ENCODE measurements at places on chromosomes 12 and 14.

DNA sequence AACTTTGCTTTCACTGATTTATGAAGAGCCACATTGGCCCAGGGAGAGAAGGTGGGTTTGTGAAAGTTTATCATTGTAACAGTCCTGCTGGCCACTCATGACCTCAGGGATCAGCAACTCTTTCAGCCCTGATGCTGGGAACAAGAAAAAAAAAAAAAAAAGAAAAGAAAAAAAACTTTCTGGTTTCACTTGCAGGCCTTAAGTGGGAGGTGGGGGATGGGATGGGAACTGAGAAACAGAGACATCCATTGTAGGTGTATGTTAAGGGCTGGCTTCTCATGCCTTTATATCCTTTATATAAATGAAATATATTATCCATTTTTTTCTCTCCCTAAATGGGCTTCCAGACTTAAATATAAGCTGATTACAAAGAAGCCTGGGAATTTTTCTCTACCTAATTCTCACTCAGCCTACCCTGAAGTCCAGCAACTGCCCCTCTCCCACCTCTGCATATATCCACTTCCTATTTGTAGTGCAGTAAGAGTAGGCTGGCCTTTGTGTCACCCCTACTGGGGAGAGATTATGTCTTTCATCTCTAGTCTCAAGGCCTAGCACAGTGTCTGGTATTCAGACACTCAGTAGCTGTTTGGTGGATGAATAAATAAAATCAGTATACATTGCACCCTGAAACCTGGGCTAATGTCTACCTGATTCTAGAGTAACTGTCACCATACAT, 187.1 kb downstream of the KICS2 start:
- DNase-seq = no peak

DNA sequence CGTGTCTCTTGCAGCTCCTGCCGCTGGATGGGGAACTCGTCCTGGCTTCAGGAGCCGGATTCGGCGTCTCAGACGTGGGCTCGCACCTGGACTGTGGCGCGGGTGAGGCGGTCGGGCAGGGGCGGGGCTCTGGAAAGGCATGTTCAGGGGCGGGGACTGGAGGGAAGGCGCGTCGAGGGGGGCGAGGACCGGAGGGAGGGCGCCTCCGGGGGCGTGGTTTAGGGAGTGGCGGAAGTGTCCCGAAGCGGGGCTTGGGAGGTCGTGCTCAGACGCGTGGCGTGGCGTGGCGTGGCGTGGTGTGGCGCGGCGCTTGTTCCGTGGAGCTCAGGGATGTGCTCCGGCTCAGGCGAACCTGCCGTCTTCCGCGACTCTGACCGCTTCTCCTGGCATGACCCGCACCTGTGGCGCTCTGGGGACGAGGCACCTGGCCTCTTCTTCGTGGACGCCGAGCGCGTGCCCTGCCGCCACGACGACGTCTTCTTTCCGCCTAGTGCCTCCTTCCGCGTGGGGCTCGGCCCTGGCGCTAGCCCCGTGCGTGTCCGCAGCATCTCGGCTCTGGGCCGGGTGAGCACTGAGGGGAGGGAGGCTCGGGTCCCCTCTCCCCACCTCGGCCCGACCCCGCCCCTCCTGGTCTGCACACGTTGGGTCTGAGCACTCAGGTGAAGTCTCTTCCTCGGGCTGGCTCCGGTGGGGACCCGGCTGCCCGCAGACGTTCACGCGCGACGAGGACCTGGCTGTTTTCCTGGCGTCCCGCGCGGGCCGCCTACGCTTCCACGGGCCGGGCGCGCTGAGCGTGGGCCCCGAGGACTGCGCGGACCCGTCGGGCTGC, 6.2 kb downstream of the AMN start:
- peak; percentile 78 for DNase-seq

DNA sequence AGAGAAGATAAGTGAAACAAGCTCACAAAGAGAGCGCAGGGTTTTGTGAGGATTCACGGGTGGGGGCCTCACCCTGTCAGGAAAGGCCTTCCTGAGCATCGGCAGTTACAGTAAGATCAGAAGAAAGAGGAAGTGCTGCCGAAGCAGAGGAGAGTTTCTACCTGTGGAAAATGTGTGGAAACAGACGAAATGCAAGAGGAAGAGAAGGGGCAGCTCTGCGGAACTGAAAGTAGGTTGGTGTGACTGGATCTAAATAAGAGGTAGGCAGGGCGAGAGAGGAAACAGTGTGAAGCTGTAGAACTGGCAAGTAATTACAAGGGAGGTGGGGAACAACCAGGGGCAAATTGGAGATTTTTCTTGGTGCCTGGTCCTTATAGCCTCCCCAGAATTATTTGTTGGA, 2.6 kb downstream of the GPR68 start:
- no peak for DNase-seq

- no peak for DNase-seq
These were observed 624.1 kb upstream of the FOXG1 start for GRCh38 chr14:28142400-28143015.

DNA sequence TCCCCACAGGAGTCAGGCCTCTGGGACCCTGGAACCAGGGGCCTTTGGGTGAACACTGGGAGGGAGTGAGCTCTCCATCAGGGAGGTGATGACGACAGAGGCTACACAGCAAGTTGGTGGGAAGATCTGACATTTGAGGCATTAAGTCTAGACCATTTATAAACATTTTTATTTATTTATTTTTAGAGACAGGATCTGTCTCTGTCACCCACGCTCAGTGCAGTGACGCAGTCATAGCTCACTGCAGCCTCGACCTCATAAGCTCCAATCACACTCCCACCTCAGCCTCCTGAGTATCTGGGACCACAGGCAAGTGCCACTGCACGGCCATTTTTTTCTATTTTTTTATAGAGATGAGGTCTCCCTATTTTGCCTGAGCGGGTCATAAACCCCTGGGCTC, 53.6 kb downstream of the TEAD4 start:
- DNase-seq = no peak

GRCh38 chr12:12899530-12900380, 8.4 kb downstream of the GPRC5A start:
- DNase-seq = no peak

DNA sequence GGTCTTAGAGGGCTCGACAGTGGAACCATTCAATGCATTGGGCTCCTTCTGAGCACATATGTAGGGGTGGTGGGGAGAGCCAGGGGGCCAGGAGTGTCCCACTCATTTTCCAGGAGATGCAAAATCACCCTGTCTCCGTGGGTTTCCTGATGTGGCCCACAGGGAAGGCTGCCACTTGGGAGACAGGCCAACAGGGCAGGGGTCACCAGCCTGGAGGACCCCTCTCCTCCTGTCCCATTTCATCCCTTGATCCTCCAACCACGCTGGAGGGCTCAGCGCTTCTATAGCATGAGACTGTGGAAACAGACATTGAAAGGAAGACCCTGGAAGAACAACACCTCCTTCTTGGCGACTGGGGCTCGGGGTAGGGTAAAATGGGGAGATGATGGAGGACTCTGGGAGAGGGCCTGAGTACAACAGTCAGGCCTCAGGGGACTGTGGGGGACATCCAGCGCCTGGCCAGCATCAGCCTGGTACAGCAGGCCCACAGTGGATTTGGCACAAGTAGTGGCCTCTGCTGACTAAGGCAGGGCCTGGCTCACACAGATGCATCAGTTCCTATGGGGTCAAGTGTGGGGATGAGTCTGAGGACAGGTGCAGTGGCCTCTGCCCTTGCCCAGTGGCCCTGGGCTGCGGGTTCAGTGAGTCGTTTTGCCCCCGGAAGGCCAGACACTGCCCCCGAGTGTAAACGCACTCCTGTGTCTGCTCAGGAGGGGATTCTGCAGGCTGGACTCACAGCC, 68.0 kb downstream of the PRIMA1 start:
- DNase-seq = no peak

- DNase-seq = no peak
These were observed 5.6 kb downstream of the ZNF385A start for GRCh38 chr12:54378796-54379397.

DNA sequence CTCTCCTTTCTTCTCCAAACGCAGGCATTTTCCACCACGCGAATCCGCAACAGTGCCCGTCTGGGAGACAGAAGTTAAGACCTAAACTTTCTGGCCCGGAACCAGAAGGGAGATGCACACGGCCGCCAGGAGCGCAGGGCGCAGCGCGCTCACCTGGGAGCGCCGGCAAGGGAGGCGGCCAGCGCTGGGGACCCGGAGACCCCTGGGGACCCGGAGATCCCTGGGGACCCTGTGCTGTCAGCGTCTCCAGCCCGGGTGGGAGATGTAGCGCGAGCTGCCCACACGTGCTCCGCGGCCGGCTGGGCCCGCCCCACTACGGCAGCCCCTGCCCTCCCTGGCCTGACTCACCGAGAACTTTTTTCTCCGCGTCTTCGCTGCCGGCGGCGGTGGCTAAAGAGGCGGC, 620 bp downstream of the YBX3 start:
- peak; percentile 47 for DNase-seq

DNA sequence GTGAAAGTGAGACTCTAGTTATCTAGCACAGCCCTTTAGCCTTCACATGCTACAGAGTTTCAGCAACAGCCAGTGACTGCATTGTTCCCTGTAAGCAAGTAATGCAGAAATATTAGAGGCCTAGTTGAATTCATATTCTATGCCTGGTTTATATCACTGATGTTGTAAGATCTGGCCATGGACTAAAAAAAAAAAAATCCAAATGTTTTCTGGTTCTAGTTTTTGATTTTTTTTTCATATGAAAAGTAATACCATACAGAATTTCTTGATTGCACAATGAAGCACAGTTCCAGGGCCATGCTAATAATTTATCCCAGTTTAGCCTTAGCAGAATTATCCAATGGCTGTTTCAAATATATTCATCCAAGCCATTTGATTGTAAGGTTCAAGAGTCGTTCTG, 341.5 kb upstream of the DDHD1 start:
- DNase-seq = no peak

All from stimulated activated CD4-positive, alpha-beta T cell treated with anti-CD3 and anti-CD28 coated beads, Interleukin-2, amount 100 ng/mL, for 4 hours (primary cell).